ENCODE measurements at places on chromosomes 2 and 18. TPM values are rescaled to one million over a fixed set of nuclear protein-coding genes. Genes with fewer than 3 reads are reported as not detected.

Gene VIT
- total RNA-seq: not detected

Gene UGT1A6
- not detected for total RNA-seq

Gene LYPD1
- total RNA-seq: 122 TPM

Gene KCNIP3
- total RNA-seq: 168 TPM

Gene CCDC68
- total RNA-seq: not detected

Gene TGIF1
- 88.8 TPM for total RNA-seq

Gene AKAIN1
- total RNA-seq: not detected
